ENCODE measurements at places on chromosomes 1 and 21.

- DNase-seq: no peak
Measured at GRCh38 chr1:3060601-3061551, 8.1 kb upstream of the PRDM16 start.

- no peak for DNase-seq
Measured at GRCh38 chr1:89903550-89903949, 82.7 kb downstream of the LRRC8D start.

DNA sequence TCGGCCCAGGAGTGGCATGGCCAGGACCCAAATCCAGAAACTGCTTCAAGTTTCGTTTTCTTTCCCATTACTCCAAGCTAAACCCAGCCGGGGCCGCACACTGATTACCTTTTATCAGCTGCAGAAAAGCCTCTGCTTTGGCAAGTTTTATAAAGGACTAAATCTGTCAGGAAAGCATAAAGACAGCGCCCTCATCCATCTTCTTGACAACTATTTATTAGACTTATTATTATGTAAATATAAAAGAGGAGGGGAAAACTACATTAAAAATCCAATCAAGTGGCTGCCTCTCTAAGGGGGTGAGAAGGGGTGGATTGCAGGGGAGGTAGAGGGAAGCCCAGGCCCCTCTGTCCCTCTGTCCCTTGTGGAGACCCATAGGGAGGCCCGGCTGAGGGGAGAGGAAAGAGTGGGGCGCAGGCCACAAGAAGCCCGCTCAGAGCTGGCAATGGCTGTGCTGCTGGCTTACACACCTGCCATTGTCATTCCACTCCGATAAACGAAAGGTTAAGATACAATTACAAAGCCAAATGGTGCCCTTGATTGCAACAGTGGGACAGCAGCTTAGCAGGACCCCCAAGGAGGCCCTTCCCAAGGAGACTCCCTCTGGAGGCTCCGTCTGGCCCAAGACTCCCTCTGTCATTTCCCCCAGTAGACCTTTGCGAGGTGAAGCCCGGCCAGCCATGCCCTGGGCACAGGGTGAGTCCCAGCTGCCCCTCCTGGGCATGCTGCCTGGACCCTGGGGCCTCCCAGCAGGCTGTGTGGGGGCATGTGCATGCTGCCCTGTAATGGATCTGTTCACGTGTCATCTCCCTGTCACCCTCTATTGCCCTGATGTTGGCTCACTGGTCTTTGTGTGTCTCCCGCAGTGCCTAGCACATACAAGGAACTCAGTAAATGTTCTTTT is 45.4 kb downstream of the KCND3 start:
- no peak for DNase-seq

GRCh38 chr1:64471218-64472039 is 1.5 kb downstream of the CACHD1 start:
- no peak for DNase-seq

DNA sequence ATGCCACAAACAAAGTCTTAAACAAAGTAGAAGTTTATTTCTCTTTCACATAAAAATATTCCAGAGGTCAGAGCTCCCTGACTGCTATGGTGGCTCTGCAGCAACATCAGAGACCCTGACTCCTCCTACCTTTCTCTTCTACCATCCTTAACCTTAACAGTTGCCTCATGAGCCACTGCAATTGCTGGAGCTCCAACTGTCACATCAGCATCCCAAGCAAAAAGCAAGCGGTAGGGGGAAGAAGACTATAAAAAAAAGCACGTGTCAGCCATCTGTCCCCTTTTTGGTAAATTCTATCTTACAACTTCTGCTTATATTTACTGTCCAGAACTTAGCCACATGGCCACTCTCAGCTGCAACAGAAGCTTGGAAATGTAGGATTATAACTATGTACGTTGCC is 21.8 kb upstream of the H6PD start:
- DNase-seq: no peak

All from stimulated activated CD8-positive, alpha-beta memory T cell treated with anti-CD3 and anti-CD28 coated beads, Interleukin-7, amount 100 ng/mL, for 1 hour (primary cell).